ENCODE measurements at places on chromosomes 5 and 9.

- no peak for DNase-seq
These were observed 70.2 kb downstream of the NR2F1-AS1 start for GRCh38 chr5:93510626-93511380.

DNA sequence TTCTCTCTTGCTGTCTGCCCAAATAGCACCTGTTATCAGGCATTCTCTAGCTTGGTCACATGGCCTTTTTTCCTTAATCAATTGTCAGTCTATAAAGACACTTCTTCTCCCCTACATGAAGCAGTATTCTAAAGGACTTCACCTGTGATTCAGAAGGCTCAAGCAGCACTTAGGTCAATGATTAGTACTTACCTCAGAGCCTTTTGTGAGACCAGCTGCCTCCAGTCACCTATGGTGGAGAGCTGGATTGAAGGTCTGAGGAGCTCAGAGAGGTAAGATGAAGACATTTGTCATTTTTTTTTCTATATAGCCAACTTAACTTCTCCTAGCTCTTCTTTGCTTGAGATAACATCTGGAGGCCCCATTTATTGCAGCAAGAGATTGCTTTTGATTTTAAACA is 278.3 kb upstream of the PCSK5 start:
- no peak for DNase-seq

- no peak for DNase-seq
These were observed 7.4 kb downstream of the C5orf46 start for GRCh38 chr5:147898875-147899401.

DNA sequence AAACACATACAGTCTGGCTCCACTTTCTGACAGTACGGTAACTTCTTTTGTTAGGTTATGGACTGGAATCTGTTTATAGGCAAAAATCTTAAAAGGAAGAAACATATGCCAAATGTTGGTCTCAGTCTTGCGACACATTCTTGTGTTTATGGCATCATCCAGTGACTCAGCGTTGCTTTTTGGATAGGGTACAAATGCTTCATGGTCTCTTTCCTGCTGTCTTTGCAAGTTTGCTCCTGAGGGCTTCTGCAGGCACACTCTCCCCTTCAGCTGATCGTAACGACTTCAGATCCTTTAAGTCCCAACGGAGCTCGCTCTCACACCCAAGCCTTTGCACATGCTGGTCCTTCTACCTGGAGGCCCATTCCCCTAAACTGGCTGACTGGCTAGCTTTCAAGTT is 23.6 kb upstream of the TNFSF8 start:
- DNase-seq, result no peak

GRCh38 chr5:2029206-2029605 is 146.5 kb upstream of the IRX4 start:
- no peak for DNase-seq

GRCh38 chr5:10232386-10232785 is 17.3 kb downstream of the ATPSCKMT start:
- DNase-seq, result no peak

DNA sequence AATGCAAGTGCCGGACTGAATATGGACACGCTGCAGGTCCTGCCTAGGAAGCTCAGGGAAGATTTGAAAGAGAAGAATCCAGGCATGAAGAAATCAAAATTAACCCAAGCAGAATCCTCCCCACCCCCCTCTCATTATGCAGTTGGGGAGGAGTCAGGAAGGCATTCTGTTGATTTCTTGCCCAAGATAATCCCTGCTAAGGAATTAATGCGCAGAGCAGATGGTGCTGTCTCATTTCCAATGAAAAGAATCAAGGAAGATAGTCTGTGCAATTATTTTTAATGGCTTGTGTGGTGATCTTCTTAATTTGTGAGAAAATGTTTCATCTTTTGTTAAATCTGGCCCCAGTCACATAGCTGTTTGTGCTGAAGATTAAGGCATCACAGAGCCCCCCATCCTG is 145.0 kb downstream of the ZNF462 start:
- no peak for DNase-seq
